ENCODE measurements at places on chromosomes 1 and 21.
A peak's percentile ranks its signal among the peaks of the same experiment; 100 is the strongest.

DNA sequence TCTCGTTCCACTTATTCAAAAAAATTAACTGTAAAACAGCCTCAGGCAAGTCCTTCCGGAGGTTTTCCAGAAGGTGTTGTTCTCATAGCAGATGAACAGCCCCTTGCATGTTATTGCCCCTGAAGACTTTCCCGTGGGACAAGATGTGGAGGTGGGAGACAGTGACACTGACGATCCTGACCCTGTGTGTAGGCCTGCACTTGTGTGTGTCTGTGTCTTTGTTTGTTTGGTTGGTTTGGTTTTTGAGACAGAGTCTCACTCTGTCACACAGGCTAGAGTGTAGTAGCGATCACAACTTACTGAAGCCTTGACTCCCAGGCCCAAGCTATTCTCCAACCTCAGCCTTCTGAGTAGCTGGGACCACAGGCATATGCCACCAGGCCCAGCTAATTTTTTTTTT is 12.6 kb downstream of the ETV3L start:
- no peak for DNase-seq

DNA sequence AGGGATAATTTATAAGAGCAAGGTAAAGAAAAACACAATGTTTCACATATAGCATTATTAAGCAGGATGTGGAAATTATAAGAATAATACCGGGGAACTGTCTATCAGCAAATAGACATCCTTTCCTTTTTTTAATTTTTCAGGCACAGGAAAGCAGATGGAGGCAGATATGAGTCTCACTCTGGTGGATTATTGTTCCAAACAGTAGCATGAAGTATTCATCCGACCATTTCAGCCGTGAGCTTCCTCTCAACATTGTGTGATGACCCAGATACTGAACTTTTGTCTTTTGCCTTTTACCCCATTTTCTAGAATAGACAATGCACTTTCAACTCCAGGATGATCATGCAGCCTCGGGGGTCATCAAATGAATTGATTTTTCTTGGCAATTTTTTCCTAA is 599.8 kb downstream of the ADGRL2 start:
- no peak for DNase-seq

GRCh38 chr1:46492871-46493270 is 3.2 kb downstream of the DMBX1 start:
- DNase-seq = no peak

GRCh38 chr1:66729523-66729922 is 22.7 kb upstream of the DYNLT5 start:
- DNase-seq = no peak

DNA sequence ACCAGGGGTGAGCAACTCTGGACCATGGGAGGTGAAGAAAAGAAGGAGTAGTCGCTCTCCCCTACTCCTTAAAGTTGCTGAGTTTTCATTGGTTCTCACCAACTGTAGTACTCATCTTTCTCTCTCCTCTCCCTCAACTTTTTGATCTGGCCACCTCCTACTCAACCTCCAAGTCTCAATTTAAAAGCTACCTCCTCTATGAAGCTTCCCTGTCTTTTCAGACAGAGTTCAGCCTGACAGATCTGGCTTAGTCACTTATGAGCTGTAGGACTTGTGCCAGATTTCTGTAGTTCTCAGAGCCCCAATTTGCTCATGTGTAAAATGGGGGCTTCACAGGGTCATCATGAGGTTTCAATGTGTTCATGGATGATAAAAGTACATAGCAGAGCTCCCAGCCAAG is 34.5 kb upstream of the HTR1D start:
- DNase-seq = no peak

- DNase-seq = no peak
Measured at GRCh38 chr1:32919811-32920733, 18.9 kb upstream of the TMEM54 start.

DNA sequence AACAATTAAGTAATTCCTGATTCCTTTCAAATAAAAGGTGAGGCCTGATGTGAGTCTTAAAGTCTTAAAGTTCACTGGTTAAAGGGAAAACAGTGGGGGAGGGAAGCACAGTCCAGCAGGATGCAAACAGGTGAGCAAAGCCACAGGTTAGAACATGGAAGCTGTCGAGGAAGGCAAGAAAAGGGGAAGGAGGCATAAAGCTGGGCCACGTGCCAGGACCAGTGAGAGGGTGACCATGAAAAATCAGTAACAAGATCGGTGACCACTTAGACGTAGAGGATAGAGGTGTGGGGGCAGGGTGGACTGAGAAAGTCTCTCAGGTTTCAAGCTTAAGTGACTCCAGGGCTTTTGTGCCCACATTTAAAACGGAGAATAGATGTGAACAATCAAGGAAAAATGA is 231.3 kb downstream of the SETD4 start:
- DNase-seq = no peak

DNA sequence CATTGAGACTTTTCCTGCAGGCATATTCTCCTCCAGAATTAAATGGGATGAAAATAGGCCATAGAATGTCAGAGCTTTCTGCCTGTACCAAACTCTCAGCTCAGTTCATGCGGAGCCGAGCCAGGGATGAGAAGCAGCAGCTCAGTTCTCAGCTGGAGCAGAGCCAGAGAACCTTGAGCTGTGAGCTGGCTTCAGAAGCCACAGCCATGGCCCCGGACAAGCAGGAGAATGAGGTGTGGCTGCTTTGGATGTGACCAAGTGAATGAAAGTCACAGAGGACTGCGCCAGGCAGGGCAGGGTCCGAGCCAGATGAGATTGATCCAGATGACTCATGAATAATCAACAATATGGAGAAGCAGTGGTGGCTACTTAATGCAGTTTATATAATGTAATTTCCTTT is 633.8 kb downstream of the NCAM2 start:
- DNase-seq = no peak

DNA sequence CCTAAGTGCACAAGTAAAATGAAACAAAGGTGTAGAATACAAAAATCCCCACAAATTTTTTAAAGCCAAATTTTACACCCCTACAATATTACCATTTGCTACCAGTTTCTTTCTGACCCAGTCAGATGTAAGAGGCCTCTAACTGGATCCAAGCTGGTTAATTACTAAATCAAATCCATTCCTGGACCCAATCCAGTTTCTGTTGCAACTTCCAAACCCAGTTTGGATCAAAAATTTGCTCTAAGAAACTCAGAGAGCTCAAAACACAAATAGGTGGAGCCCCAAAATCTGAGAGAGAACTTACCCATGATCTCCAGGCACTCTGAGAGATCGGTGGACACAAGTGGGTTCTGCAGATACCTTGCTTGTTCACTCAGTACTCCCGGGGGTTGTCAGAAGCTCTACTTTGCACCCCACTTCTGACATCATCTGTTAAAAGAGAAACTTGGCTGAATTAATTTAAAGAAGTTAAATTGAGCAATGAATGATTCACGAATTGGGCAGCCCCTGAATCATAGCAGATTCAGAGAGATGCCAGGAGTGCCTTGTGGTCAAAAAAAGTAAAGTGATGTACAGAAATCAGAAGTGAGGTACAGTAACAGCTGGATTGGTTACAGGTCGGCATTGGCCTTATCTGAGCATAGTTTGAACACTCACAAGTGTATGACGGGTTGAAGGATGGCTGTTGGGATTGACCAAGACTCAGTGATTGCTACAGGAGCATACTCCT is 448.0 kb downstream of the KCNT2 start:
- DNase-seq = no peak

- no peak for DNase-seq
Measured at GRCh38 chr1:53927376-53927881, 18.1 kb downstream of the IFT25 start.

- DNase-seq = no peak
Measured at GRCh38 chr1:8583031-8583430, 234.4 kb downstream of the RERE start.

DNA sequence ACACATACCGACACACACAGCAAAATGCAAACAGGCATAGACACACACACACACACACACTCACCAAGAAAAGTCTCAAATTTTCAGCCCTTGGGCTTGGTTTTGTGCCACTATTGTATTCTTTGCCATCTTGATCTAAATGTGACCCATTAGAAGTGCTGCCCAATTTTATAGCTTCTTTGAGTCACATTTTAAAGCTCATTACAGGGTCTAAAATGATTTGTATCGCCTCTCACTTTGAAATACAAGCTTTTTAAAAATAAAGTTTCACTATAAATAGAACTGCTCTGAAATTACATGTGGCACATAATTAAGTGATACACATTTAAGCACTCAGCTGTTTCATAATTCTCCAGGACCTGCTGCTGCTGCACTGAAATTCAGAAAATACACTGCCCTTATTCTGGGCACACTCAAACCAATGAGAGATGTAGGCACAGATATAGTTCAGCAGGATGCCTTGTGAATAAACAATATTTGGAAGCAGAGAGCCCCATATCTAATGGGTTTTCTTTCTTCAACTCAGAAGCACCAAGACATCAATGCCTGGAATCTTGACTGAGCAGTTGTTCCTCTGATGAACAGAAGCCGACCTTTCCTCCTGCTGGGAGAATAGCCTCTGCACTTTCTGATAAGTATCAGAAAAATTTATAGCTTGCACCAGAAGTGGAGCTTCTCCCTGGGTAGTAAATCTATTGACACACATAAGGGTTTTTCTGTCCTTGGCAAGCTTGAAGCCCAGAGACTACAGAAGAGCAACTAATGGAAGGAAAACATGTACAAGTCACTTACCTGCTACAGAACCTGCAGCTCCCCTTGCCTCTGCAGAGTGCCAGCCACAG is 37.0 kb upstream of the PLPPR4 start:
- peak; percentile 76 for DNase-seq

DNA sequence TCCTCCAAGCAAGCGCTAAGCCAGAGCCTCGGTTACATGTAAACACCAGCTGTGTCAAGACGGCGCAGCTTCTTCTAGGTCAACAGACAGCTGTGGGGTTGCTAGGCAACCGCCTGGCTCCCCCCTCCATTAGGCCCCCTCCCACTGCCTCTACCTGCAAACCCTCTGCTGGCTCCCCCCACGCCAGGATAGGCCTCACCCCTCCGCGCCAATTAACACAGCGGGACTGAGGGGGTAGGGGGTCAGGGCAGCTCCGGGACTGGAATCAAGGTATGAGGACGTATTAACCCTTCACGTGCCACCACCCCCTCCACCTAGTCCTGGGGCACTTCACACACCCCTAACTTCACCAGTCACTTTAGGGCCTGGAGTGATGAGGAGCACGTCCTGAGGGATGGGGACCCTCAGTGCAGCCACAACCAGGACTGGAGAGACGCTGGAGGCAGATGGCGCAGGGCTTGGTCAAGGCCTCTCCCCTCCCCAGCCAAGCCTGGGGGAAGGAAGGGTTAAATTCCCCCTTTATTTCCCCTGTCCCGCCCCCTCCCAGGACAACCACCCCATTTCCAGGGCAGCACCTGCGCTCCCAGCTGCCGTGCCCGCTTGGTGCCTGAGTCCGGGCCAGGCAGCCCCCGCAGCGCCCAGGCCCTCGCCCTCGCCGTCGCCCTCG is 37.4 kb upstream of the WASF2 start:
- DNase-seq = peak; percentile 80

- DNase-seq = no peak
Measured at GRCh38 chr1:39204441-39205081, at the start of gene MACF1. Gene MACF1, plus strand, starts transcription at chr1:39204695. Its CDS starts 328 bp downstream, at chr1:39205023.

GRCh38 chr1:234216116-234216703 is 157.0 kb upstream of the COA6 start:
- DNase-seq = no peak

- DNase-seq = no peak
Measured at GRCh38 chr1:231602673-231602984, 24.0 kb upstream of the DISC1 start.

- DNase-seq = no peak
Measured at GRCh38 chr1:246513619-246514343, 6.7 kb upstream of the SMYD3 start.

DNA sequence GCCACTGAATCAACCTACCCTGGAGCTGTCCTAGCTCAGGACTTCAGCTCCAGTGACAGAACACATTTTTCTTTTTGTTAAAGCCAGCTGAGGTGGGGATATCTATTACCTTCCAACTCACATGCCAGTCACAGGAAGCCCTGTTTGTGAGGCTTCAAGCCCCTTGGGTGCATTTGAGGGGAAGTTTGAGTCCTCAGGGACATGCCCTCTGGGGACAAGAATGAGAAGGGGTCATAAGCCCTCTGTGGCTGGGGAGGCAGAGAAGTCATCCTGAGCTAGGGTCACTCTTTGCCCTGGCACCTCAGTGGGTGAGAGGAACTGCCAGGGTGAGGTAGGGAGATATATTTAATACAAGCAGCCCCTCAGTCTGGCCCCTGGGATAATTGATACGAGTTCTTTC is 33.5 kb upstream of the CLDN14 start:
- DNase-seq = no peak

- DNase-seq = no peak
Measured at GRCh38 chr1:56502700-56503245, 76.6 kb downstream of the PLPP3 start.

DNA sequence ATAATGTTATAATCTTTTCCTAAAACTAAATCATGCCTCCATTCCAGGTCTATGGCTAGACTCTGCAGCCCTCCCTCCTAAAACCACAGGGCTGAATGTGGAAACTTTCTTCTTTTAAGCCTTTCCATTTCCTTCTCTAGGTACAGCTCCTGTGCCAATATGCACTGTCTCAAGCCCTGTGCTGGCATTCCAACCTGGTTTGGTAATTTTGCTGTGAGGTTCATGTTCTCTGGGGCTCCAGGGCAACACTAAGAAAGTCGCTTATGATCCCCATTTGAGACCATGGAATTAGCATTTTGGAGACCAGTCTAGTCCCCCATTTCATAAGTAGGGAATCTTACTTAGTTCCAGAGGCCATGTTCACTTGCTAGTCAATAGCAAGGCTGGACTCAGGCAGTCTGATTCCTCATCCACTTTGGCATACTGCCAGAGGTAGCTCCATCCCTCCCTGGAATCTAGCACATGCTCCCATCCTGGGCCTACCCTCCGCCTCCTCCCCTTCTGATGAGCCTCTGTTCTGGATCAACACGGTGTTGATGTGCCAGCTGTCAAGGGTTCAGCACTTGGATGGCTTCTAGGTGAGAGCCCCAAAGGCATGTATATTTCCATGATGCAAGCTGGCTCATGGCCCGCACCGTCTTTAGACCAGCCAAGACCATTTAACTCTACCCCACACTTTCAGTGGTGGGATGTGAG is 36.5 kb downstream of the ZMYND12 start:
- DNase-seq = no peak

- peak; percentile 81 for DNase-seq
Measured at GRCh38 chr1:183505454-183506089, 33.3 kb downstream of the SMG7 start.

- DNase-seq = no peak
Measured at GRCh38 chr1:167634435-167634834, 4.4 kb downstream of the RCSD1 start.

- DNase-seq = no peak
Measured at GRCh38 chr1:197481101-197481500, 213.0 kb downstream of the CRB1 start.

DNA sequence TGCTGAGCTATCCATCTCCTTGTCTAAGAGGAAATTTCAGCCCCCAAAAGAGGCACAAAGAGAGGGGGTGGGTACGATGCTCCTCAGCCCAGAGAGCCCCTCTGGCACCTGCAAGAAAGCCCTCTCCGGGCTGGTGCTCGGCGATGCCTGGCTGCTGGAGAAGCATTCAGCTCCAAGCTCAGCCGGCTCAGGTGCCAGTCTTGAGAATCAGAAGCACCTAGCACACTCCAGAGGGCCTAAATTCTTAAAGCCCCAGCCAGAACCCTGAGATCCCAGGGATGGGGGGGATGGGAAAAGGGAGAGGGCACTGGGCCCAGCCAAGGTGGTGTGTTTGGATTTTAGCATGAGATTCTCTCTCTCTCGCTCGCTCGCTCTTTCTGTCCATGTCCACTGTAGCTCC is 2.9 kb downstream of the GRIK3 start:
- no peak for DNase-seq

- DNase-seq = peak; percentile 20
Measured at GRCh38 chr1:24111996-24112779, at the start of gene MYOM3. Gene MYOM3, minus strand, starts transcription at chr1:24112135. Its CDS starts 3,499 bp downstream, at chr1:24108636.

- DNase-seq = no peak
Measured at GRCh38 chr21:21851657-21852056, 853.4 kb downstream of the NCAM2 start.

Measured in trophoblast cell (in vitro differentiated cells and primary cell).